ENCODE measurements at places on chromosomes 12 and 14.

GRCh38 chr12:55893723-55894122 lies 34.0 kb downstream of the PYM1 start:
- DNase-seq = no peak

GRCh38 chr12:116266631-116267349 lies 10.7 kb downstream of the MED13L start:
- peak; percentile 35 for DNase-seq

DNA sequence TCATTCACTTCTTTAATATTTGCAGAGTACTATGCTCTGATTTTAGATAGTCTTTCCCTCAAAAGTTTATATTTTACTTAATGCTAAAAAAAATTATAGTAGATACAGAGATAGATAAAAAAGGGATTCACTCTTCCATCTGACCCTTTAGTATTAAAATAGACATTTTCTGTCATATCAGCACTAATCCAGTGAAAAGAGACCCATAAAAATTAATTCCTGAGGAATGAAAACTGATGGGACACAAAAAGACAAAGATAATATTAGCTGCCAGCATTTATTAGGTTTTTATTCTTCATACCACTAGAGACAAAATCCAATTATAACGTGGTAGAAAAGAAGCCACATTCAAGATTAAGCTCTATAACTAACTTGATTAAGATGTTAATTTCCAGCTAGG lies 45.3 kb downstream of the SOS2 start:
- no peak for DNase-seq

DNA sequence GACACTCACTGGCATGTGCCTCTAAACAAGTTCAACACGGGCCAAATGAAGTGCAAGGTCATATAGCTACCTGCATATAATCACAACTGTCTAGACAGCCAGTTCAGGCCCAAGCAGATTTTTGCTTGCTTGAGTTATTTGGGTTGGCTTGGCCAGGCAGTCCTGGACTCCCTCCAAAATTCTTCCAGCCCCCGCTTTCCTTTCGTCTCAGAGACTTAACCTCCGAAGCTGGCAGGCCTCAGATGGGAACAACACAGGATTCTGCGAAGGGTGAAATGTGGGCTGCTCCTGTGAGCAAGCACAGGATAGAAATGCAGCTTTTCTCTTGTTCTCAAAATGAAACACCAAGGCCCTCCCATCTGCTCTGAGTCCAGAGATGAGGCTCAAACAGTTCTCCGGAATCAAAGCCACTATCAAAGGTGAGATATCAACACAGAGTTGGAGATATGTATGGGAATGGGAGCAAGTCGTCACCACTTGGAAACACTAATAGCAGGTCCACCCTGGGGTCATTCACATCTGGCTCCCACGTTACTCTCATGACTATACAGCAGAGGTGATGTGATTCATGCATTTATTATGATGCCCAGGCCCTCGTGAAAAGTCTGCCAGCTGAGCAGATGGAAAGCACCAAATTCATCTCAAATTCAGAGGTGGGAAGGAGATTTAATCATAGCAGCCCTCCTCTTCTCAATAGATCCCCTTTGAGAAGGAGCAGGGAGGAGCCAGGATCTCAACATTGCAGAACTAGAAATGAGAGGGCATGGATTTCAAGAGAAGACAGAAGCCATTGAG lies 389.8 kb downstream of the NUAK1 start:
- DNase-seq = peak; percentile 70

DNA sequence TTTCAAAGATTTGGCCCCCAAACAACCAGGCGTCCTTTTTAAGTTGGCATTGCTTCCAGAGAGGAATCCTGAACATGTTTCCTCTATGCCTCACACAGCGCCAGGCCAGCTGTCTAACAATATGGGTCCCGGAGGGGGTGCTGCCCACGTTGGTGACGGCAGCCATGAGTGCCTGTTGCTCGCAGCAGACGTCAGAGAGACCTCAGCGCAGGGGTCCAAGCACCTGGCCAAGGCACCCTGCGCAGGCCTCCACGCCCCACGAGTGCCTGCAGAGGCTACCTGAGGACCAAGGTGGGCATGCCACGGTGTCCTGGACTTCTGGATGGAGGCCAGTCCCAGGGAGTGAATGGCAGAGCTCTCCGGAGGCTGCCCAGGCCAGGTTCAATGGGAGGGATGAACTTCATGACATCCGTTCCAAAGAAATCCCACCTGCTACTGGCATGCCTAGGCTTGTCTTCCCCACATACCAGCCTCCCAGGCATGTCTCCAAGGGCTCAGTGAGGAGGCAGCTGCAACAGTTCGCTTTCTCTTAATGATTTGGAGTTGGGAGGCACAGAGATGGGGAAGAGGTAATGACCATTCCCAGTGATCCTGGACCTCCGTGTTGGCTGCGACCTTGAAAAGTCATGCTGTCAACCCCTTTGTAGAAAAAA lies 11.6 kb upstream of the FOXN3 start:
- DNase-seq = peak; percentile 31

Data from fibroblast of the aortic adventitia (primary cell).